HFFc6 (cell line): ENCODE measurements at places on chromosomes 6 and 20. TPM values are rescaled to one million over a fixed set of nuclear protein-coding genes. Genes with fewer than 3 reads are reported as not detected.
A peak's percentile ranks its signal among the peaks of the same experiment; 100 is the strongest.

The FBXO5 gene
- total RNA-seq: 11.4 and 22.1 TPM in 2 replicates

- H3K27ac ChIP-seq: no peak overlapping the region
- H3K4me1 ChIP-seq: no peaks in the 10 kb centered on the region
- DNase-seq: no peak
- no peaks in the 10 kb centered on the region for H3K36me3 ChIP-seq
- no peak overlapping the region for H3K4me3 ChIP-seq
- peaks cover 5% of the 10 kb centered on the region; the same call in 1 of the 2 replicates for H3K27me3 ChIP-seq
These were observed 125.7 kb upstream of the MYLIP start for GRCh38 chr6:16003197-16003491.

DNA sequence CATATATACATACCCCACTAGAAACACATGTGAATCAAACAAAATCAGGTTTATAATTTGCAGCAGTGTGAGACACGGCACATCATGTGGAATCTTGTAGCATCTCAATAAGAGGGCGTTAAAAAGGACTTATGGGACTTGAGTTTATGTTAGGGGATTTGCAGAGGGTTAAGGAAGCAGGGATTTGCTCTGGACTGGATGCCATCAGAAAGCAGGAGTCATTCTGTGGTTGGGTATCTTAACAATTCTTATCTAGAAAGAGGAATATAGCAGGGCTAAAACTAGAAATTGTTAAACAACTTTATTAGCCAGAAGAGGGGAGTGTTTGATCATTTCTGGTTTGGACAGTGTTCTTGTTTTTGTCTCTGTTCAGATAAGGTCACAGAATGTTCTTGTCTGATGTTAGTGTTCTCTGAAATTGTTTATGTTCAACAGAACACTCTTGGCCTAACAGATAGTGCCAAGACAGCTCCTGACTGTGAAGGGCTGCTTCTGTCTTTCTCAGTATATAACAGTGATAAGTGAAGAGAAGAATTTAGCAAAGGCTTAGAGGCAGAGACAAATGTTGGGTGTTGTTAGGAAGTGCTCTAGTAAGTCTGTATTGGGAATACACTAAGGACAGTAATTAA lies 39.2 kb downstream of the LIN28B start:
- no peaks in the 10 kb centered on the region for H3K4me1 ChIP-seq
- no peak overlapping the region for H3K4me3 ChIP-seq

- H3K27me3 ChIP-seq: peaks cover 51% of the 10 kb centered on the region
- H3K36me3 ChIP-seq: no peaks in the 10 kb centered on the region
- no peaks in the 10 kb centered on the region for H3K4me1 ChIP-seq
- no peak for DNase-seq
- H3K27ac ChIP-seq: no peak overlapping the region
These were observed 51.5 kb upstream of the NNAT start for GRCh38 chr20:37469531-37469930.

- no peak overlapping the region for H3K4me3 ChIP-seq
- peak; percentile 47 for DNase-seq
- no peaks in the 10 kb centered on the region for H3K27me3 ChIP-seq
- H3K27ac ChIP-seq: no peak overlapping the region
These were observed 67.0 kb upstream of the TNFAIP3 start for GRCh38 chr6:137799950-137800568.

DNA sequence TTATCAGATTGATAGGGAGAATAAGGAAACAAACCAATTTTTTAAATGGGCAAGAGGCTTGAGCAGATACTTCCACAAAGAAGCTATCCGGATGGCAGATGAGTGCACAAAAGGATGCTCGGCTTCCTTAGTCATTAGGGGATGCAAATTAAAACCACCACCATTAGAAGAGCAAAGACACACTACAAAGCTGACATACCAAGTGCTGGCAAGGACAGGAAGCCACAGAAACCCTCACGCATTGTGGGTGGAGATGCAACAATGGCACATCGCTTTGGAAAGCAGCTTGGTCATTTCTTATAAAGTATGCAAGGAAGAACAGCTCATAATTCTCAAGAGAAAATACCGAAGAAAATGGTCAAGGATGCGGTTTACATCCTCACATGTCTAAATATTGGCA lies 19.8 kb downstream of the BFSP1 start:
- no peak overlapping the region for H3K4me3 ChIP-seq
- no peak for DNase-seq
- no peaks in the 10 kb centered on the region for H3K4me1 ChIP-seq
- H3K27ac ChIP-seq: no peak overlapping the region
- peaks cover 4% of the 10 kb centered on the region for H3K27me3 ChIP-seq

- H3K4me1 ChIP-seq: no peaks in the 10 kb centered on the region
- DNase-seq: no peak
- H3K4me3 ChIP-seq: no peak overlapping the region
- no peaks in the 10 kb centered on the region for H3K36me3 ChIP-seq
These were observed 70.6 kb upstream of the GGTLC1 start for GRCh38 chr20:24059174-24059573.
